NCI-H1436 (cell line): ENCODE measurements at places on chromosomes 4 and X.

DNA sequence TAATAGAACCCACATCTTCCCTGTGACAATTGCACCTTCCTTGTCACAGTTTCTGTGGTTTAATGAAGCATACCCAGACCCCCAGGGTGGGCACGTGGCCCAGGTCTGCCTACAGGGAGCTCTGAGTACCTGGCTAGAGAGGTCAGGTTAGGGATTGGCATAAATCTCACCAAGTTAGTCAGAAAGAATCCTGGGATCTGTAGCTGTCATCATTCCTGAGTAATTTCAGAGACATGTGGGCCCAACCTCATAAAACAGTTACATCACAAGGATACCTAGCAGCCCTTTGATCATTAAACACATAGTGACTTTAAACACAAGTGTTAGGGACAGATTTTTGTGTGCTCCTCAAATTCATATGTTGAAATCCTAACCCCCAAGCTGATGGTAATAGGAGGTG is 123.0 kb downstream of the KDR start:
- DNase-seq = no peak

DNA sequence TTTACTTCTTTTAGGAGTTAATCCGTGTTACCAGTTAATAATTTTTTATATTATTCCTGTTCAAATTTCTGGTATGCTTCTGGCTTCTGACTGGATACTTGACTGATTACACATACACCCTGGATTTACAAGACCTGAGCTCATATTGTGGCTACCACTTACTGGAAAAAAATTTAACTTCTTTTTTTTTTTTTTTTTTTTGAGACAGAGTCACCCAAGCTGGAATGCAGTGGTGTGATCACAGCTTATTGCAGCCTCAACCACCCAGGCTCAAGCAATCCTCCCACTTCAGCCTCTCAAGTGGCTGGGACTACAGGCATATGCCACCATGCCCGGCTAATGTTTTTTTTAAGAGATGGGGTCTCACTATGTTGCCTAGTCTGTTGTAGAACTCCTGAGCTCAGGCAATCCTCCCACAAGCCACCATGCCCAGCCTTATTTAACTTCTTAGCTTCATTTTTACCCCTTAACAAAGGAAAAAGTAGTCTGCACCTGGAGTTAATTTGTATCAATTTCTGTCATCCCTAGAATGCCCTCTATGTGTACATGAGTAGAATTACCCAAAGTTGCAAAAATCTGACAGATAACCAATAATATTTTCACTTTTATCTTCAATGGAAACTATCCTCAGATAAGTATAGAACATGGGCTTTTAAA is 50.3 kb downstream of the TMEM165 start:
- DNase-seq = no peak

- no peak for DNase-seq
These were observed at the start of gene CITED1 for GRCh38 chrX:72305286-72306084. Gene CITED1, minus strand, starts transcription at chrX:72305914. Its CDS starts 3,045 bp downstream, at chrX:72302869.

DNA sequence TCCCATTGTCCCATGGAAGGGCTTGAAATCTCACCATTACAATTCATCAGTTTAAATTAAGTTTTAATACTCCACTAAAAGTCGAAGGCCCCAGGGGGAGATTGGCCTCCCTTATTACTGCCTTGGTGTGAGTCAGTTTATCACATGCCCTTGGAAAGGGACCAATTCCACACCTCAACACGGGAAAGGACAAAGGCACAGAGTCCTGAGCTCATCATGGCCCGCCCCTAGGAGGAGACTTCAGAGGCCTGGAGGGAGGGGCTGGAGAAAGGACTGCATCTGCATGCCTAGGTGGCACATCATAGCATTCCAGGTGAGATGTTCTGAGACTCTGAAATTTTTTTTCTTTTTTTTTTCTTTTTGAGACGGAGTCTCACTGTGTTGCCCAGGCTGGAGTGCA is 2.8 kb upstream of the SEL1L3 start:
- peak; percentile 15 for DNase-seq

GRCh38 chr4:2869659-2870058 is 26.0 kb downstream of the ADD1 start:
- DNase-seq = no peak

GRCh38 chrX:39996536-39996935 is 101.2 kb downstream of the BCOR start:
- no peak for DNase-seq

DNA sequence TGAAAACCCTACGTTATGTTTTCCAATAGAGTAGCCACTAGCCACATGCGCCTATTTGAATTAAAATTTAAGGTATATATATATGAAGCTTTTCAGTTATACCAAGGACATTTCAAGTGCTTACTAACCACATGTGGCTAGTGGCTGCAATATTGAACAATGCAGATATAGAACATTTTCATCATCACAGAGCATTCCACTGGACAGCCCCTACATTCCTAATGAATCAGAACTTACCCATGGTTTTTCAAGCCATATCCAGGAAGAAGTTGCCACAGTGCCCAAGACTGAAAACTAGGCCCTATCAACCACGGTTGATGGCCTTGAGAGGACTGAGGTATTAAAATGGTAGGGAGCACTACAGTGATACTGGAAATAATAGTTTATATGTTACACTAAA is 29.7 kb downstream of the NEK1 start:
- DNase-seq = no peak

DNA sequence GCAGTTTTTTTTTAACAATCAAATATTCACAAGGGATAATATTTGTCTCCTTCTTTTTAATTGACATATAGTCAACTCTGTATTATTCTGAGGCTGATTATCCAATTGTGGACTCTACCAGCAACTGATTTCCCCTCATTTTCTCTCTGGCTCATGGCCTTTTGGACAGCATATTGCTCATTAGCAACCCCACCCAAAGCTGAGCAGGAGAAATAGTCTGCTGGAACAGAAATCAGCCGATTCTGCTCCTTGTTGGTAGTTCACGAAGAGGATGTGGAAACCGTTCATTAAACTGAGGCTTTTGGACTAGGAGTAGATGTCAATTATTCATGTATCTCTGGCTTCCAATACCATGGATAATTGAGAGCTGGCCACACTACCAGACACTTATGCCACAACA is 428.4 kb upstream of the INTU start:
- DNase-seq = no peak

- DNase-seq = no peak
These were observed 344.3 kb downstream of the BCOR start for GRCh38 chrX:39753293-39753996.

DNA sequence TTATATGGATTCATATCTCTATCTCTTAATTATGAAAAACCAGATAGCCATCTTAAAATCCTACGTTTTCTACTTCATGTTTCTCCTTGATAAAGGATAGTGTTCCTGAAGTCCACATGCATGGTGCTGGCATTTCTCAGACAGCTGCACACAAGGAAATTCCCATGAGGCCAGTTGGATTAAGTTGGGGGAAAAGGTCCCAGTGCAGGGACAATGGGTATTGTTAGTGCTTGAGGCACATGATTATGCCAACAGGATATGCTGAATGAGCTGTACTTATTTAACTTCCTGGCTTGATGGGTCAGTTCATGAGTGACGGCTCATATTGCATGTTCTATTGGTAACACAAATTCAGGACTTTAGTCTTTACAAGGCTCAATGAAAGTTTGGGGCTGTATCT is 913.9 kb upstream of the NDST4 start:
- no peak for DNase-seq

DNA sequence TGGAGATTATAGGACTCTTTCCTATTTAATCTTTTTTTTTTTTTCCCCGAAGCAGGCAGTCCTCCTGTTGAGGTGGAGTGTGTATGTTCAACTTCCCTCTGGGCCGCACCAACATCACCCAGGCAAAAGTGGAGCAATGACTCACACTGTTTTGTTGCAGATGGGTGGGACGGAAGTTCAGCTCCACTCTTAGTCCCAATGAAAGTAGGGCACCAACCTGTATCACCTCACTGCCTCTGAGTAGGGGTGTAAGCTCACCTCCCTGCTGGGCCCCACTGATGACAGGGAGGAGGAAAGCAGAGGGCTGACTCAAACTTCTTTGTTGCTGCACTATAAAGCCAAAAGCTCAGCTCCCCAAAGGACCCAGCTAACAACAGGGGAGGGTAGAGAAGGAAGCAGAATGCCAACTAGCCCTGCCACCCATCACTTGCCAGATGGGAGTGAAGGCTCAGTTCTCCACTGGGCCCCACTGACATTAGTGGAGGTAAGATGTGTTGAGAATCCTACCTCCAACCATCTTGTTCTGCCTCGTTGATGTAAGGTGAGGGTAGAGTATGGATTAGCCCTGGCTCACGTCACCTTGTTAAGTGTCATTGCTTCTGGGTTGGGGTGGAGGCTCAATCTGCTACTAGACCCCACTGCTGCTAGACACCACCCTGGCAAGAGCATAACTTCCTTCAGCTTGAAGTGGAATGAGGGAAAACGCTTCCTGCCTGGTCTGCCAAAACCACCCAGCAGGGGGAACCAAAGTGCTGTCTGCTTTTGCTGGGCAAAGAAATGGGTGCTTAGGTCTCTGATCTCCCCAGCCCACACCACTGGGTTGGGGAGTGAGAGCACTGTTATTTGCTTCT is 14.1 kb downstream of the RPS6KA3 start:
- DNase-seq = no peak

GRCh38 chrX:134075894-134076718 is 90.7 kb upstream of the GPC3 start:
- no peak for DNase-seq

DNA sequence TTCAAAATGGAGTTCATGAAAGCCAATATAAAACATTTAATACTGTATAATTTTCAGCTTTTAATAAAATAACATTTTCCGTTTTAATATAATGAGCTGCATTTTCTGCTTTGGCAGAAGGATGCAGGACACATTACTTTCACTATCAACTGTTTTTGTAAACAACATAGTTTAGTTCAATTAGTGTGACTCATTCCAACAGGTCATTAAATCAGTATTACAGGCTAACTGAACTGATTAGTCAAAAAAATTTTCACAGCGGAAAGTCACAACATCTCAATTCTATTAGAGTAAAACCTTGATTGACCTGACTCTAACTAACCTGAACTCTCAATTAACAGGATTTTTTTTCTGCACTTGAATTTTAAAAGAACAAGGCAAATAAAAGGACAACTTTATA is 151.2 kb upstream of the AMOT start:
- DNase-seq = no peak

DNA sequence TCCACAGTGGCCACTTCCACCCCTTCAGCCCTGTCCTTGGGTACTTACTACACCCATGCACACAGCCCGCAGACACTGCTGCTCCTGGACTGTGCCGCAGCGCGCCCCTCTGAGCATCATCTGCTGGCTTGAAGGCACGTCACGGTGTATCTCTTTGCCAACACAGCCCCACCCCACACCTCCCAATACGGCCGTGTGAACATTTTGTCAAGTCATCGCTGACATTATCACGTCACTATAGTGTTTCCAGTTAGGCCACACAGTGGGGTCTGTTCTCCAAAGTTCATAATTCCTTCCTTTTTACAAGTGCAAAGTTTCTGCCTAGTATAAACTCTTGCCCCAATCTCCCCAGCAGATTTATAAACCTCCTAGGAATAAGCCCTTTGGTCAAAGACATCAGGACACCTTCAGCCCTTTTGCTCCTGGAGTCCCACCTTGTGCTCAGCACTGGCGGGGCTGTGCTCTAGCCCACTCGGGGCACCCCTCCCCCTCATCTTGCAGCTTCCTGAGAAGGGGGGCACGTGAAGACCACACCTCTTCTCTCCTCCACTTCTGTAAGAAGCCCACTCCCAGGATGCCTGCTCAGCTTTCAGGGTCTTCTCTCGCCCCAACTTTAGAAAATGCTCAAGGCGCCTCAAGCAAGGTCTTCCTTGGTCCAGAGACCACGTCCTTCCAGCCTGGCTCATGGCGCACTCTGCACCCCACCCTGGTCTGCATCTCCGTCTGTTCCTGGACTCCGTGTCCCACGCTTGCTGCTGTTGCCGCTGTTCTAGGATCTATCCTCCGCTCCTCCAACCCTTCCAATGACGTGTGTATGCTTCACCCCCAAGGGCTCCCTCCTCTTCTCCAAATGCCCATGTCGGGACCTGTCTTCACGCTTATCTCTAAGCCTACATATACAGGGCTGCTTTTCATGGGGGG is 7.2 kb downstream of the FAM53A start:
- DNase-seq = no peak

- DNase-seq = no peak
These were observed 22.4 kb downstream of the GAB1 start for GRCh38 chr4:143358923-143359643.

DNA sequence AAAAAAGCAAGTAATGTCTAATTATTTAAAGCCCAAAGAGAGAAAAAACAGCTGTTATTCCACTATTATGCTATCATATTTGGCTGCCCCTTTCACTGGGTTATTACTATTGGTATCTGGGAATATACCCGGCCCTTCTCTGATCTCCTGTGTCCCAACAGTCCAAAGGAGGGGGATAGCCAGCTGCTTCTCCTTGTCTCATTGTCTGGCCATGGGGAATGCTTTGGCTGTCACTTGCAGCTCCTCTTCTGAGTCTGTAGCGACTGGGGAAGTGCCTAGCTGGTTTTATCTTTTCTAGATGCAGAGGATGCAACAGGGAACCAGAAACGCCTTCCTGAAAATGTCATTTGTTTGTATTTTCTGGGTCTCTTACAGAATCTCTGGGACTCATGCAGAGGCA is 33.9 kb downstream of the MGARP start:
- DNase-seq = no peak

- DNase-seq = no peak
These were observed 319.0 kb downstream of the STK32B start for GRCh38 chr4:5370286-5370685.

GRCh38 chrX:96837808-96838207 is 45.9 kb upstream of the RPA4 start:
- no peak for DNase-seq

- no peak for DNase-seq
These were observed 64.3 kb downstream of the TMEM131L start for GRCh38 chr4:153530284-153530999.

DNA sequence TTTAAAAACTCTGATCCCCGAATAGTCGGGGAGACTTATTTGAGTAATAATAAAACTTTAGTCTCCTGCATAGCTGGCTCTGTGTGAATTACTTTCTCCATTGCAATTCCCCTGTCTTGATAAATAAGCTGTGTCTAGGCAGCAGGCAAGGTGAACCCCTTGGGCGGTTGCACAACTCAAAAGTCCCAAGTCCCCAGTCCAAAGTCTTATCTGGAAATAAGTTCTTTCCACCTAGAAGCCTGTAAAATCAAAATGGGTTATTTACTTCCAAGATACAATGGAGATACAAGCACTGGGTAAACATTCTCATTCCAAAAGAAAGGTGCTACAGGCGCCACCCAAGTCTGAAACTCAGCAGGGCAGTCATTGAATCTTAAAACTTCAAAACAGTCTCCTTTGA is 10.1 kb upstream of the PNMA5 start:
- no peak for DNase-seq

GRCh38 chr4:84263415-84263814 is 235.7 kb downstream of the NKX6-1 start:
- DNase-seq = no peak

DNA sequence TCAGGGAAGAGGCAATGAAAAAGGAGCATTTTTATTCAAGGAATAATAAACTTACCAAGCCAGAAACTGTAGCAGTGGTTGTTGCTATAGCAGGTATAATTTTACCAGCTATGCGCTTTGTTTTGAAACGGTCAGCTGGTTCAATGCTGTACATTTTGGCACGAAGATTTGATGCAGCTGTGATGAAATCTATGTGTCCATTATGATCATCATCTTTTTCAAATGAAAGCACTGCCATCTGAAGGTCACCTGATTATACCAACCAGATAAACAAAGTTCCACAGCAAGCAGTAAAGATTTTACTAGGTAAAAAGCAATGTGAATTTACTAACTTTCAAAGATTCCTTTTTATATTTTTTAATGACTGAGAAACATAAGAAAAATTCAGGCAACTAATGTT is 66.4 kb downstream of the STAP1 start:
- DNase-seq = no peak
